Stimulated activated CD4-positive, alpha-beta T cell treated with anti-CD3 and anti-CD28 coated beads, Interleukin-2, amount 100 ng/mL, for 24 hours (primary cell): ENCODE measurements at places on chromosomes 4 and X.

DNA sequence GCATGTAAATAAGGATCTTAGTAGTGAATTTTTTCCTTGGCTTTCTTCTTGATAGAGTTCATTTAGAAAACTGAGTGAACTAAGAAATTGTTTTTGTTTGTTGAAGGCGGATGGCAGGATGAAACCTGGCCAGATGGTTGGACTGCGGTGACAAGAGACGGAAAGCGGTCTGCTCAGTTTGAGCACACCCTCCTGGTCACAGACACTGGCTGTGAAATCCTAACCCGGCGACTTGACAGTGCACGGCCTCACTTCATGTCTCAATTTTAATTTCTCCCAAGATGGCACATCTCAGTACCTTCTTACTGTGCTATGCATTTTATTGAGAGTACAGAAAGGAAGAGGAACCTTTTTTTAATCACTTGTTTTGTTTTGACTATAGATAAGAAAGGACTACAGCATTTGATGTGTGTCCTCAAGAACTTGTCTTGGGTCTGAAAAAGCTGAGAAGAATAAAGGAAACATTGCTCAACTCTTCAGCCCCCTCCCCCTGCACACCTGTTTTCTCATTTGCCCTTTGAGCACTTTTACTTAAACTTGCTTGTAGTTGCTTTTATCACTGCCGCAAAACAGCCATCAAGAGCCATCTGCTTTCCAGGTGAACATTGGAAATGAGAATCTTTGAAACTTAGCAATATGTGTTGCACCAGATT, 27.4 kb downstream of the ADH5 start:
- DNase-seq: no peak

- peak; percentile 54 for DNase-seq
Measured at GRCh38 chr4:1249731-1250526, 999 bp upstream of the CTBP1 start.

DNA sequence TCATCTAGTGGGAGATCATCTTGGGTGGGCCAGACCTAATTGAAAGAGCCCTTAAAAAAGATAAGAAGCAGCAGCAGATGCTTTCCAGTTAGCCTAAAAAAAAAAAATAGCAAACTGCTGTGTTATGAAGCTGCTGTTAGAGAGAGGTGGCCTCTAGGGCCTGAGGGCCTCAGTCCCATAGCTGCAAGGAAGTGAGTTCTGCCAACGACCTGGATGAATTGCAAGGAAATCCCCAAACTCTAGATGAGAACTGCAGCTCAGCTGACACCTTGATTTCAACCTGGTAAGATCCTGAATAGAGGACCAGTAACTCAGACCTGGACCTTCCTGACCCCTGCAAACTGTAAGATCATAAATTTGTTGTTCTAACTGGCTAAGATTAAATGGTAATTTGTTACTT, 275.2 kb downstream of the TENM3 start:
- no peak for DNase-seq

GRCh38 chrX:9663216-9663615, 102.4 kb downstream of the GPR143 start:
- DNase-seq: no peak

DNA sequence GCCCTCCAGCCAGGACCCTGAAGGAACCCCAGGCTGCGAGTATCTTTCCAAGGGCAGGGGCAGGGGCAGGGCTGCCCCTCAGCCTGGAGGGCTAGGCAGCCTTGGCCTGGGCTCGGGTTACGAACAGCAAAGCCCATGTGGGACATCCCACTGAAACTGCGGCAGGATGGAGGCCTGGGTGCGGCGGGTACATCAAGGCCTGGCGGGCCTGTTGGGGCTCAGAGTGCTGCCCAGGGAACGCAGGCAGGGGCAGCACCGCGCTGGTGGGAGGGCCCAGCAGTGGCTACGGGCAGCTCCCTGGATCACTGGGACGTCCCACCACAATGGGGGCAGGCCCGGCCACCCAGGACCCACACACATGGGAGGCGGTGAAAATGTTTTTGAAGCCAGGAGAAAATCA, 10.9 kb downstream of the NAT8L start:
- no peak for DNase-seq

DNA sequence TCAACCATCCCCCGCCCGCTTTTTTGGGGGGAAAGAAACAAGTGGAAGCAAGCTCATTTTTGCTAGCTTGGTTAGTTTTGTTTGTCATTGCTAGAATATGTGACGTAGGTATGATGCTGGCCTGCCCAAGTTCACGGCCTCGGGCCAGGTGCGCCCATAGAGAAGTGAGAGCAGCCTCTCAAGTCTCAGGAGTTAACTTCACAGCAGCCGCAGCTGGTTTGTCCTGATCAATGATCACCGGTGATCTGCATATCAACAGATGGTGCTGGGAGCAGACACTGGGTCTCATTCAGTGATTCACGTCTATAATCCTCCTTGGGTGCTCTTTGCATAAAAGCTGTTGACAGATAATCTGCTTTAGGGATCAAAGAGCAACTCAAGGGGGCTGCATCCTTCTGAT, 50.1 kb downstream of the ENPP6 start:
- no peak for DNase-seq

DNA sequence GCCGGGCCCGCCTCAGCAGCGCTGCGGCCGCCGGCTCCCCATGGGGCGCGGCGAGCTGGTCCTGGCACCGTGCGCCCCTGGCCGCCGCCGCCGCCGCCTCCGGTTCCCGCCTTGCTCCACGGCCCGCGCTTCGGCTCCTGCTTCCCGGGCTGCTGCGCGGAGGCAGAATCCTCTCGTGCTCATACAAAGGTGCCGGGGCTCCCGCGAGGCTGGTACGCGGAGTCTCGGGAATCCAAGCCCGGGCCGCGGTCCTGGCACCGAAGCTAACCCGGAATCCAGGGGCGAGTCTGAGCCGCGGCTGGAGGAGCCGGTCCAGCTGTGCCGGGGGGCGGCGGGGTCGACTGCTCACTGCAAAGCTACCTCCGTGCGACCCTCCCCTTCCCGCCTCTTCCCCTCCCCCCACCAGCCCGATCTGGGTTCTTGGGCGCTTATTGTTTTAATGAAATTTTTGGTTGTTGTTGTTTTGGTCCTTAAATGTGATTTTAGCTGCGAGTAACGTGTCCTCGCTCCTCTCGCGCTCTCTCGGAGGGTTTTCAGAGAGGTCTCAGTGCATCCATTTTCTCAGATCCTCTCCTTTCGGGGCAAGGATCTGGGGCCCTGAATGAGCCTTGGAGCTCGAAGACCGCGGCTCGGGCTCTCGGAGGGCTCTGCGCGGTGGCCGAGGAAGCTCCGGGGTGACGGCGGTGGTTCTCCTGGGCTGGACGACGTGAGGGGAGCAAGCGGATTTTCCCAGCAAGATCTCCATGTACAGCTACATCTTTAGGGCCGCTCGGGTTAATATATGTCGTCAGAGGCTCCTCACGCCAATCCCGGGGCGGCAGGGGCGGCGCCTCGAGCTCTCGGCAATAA, at the start of gene HAND2:
Gene HAND2, minus strand, starts transcription at position 753 of the 849 bp plus-strand sequence. CDS start 940 bp downstream, outside the sequence.
- no peak for DNase-seq

GRCh38 chrX:101759000-101759399, 99.3 kb upstream of the ARMCX2 start:
- peak; percentile 8 for DNase-seq

DNA sequence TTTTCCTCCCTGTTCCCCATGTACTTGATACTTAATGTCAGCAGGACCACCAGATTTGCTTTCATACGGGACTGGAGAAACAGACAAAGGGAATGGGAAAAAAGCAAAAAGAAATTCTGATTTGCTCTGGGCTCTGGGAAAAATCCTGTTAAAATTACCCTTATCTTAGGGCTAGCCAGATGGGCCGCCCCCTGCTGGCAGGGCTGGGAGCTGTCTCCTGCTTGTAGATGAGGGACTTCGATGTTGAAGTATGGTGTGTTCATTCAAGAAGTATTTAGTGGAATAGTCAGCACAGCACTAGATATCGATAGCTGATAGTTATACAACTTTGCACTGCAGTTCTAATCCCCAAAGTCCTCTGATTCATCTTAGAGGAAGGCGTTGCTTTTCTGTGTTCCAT, 45.8 kb downstream of the BCORL1 start:
- peak; percentile 57 for DNase-seq

GRCh38 chrX:41789374-41789773, 65.4 kb downstream of the GPR82 start:
- no peak for DNase-seq

DNA sequence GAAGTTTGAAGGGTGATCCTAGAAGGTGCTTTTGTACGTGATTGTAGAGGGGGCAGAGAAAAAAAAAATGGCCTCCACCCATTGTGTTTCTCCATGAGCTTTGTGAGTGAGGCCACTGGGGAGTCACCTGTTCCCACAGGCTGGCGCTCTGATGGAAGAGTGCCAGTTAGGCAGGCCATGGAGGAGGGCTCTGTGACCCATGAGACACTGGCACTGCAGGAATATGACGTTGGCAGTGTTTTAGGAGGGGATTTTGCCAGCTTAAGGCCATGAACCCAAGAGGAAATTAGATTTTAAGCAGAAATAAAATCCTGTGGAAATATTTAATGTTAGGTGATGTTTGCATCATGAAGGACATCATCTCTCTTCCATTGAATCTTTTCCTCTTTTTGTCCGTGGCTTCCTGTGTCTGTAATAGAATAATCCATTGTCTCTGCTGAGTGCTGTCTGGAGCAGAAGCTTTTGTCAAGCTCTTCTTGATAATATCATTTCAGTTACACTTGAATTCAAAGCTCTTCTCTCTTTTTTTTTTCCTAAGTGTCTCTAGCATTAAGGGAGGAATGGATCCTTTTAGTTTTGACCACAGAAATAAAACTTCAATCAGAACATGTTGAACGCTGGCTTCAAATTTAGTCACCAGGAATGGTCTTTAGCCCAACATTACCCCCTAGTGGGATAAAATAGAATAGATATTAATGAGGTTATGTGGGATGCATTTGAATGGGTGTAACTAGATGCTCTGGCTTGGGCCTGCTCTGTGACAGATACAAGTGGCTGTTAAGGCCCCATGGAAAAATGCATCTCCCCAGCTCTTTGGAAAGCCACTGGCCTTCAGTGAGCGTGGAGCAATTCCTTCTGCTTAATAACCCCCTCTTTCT, 41.0 kb upstream of the UCP1 start:
- no peak for DNase-seq

DNA sequence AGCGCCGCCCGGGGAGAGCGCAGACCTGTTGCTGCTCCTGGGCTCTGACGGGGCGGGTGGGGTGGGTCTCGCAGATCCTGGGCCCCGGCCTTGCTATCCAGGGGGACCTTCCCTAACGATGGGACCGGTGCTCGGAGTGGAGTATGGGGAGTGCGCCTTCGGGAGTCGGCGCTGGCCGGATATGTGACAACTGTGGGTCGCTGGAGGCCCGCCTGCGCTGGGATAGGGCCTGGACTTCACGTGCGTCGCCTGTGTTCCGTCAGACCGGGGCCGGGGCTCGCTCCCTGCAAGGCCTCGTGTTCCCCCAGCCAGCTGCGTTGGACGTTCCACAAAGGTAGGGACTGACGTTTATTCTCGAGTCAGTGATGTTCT, 1.3 kb downstream of the TBL1X start:
- peak; percentile 22 for DNase-seq

- no peak for DNase-seq
Measured at GRCh38 chr4:185651137-185651677, 115.9 kb upstream of the PDLIM3 start.

DNA sequence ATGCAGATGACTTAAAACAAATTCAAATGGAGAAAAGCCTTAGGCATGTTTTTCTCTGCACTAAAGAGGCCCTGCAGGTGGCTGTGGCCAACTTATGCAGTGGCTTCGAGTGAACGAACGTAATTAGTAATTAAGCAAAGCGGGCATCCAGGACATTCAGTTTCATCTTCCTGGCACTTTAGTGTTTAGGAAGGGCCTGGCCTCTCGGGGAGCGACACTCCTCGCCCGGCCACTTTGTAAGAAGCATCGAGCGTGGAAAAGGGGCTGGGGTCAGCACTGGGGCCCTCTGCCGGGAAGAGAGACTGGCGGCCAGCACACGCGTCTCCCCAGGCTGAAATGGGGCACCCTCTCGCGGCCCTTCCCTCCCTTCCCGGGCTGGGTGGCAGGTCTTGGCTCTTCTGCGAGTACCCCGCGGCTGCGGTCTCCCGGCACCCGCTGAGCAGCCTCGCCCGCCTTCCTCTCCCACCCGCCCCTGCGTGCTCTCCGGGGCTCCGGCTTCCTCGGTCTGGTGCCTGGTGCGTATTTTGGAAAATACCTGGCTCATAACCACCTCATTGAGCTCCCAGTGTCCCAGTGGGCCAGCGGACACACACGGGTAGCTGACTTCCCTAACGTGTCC, 677 bp upstream of the CYP4V2 start:
- peak; percentile 54 for DNase-seq

DNA sequence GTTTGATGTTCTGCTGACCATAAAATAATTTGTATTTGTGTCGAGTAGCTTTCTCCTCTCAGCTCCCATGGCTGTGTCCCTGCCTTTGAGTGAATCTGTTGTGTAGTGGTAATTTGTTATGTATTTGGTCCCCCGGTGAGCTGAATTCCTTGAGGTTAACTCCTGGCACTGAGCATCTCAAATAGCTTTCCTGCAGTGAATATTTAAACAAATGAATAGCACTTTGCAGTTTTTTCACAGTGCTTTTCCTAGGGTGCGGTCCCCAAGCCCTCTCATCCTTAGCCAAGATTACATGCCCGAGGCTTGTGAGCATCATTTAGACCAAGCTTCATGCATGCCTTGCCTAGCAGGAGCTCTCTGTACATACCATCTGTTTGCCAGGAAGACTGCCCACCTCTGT, 74.2 kb downstream of the CLDN34 start:
- no peak for DNase-seq

DNA sequence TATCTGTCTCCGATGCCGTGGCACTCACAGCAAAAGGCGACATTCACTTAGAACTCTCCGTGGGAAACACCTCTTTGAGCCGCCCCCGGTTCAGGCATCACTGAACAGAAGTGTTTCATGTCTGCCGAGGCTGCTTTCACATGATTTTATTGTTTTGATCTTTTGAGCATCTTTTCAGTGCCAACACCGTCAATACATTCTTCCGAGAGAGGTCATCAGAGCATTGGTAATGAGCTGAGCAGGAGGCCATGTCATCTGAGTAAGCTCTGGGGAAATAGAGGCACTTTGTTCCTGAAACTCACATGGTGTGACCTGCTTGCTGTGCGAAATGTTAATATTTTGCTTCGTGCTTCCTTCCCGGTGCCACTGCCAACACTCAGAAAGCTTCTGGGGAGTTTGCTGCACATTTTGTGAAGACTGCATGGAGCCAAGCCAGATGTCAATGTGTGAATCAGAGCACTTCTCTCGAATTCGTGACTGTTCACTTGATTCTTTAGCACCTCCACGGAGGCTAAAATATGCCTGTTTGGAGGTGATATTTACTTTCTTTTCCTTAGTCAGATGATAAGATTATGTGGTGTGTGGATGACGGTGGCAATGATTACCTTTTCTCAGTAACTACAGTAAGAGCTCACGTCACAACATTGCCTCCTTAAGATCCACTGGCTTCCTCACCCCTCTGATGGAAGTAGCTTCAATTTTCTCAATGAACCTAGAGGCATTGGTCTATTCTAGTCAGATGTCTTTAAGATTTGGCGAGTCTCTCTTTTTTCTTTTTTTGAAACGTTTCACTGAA, 222.3 kb upstream of the HS3ST1 start:
- no peak for DNase-seq
